ENCODE measurements at places on chromosomes 5 and 9.

DNA sequence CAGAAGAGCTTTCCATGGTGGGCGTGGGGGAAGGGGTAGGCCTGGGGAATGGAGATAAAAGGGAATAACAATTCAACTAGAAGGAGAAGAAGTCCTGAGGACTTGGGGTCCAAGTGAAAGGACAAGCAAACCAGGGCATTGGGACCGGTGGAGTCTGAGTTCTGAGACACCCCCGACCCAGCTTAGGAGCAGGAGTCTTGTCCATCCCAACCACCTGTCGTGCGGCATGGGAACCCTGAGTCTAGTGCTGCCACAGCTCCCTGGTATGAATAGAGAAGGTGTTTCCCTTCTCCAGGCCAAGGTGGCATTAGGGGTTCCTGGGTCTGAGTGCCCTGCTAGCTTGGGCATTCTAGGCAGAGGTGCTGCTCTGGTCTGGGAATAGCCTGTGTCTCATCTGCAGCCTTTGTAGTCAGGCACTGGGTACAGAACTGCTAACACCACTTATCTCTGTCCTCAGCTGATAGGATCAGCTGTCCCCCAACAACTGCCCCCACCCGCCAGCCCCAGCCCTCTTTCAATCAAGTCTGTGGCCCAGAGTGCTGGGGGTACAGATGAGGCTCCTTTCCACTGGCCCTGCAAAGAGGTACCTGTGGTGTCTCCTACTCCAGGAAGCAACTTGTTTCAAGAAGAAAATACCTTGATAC is 9.9 kb downstream of the HNRNPAB start:
- DNase-seq = no peak

DNA sequence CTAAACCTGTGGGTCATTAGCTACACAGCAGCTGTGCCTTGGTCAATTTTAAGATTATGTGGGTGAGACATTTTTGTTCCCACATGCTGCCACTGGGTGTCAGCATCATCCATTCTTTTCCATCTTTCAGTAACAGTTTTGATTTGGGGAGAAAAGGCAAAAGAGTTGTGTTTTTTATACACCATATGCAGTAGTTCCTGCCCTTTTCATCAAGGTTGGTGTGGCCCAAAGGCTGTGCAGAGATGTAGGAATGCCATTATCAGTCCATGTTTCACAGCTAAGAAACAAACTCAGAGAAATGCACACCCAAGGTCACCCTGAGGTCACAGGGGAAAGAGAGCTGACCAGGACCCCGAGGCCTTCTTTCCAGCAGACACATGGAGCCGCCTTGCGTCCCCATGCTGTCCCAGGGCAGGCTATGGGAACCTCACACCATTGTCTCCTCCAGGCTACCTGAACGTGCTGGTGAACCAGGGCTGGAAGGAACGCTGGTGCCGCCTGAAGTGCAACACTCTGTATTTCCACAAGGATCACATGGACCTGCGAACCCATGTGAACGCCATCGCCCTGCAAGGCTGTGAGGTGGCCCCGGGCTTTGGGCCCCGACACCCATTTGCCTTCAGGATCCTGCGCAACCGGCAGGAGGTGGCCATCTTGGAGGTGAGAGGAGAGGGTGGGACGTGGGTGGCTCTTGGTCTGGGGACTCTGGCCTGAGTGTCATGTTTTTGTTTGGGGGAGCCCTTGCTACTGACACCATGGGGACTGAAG is 27.8 kb upstream of the GRPEL2 start:
- DNase-seq = peak; percentile 54

- DNase-seq = no peak
Measured at GRCh38 chr5:9358961-9359685, 186.8 kb downstream of the SEMA5A start.

DNA sequence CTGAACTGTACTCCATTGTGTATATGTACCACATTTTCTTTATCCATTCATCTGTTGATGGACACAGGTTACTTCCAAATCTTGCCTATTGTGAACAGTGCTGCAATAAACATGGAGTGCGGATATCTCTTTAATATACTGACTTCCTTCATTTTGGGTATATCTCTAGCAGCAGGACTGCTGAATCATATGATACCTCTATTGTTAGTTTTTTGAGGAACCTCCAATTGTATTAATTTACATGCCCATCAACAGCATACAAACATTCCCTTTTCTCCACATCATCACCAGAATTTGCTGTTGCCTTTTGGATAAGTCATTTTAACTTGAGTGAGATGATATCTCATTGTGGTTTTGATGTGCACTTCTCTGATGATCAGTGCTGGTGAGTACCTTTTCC is 81.8 kb upstream of the FAM120A start:
- DNase-seq = no peak

DNA sequence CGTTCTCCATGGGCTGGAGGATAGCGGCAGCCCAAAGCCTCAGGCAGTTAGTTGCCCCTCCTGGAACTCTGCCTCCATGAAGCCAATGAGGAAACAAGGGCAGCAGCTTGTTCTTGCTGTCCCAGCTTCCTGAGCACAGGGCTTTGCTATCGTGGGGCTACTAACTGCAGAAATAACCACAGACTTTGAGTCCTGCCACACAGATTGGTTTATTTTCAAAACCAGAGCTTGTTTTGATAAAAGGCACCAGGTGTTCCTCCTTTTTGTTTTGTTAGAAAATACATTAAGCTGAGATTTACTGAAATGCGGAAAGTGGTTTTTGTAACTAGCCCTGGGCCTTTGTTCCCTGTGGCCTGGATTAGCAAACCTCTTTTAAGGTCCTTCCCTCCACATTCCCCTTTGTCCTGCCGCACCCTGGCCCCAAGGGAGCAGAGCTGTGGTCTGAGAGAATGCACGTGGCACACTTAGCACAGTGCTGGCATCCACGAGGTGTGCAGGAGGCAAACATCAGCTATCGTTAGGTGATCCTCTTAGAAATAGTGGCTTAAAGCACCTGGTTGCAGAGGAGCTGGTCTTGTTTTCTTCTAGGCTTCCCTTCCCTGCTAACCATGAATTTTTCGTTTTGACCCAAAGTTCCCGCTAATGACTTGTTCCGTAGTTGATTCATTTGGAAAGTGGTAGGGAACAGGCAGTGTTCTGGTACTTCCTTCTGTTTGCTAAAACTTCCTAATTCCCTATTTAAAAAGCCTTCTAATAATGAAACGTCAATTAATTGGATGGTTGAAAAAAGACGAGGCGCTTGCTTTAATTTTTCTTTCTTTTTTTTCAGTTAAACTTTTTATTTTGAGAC is 21.5 kb downstream of the MVB12B start:
- DNase-seq = no peak

DNA sequence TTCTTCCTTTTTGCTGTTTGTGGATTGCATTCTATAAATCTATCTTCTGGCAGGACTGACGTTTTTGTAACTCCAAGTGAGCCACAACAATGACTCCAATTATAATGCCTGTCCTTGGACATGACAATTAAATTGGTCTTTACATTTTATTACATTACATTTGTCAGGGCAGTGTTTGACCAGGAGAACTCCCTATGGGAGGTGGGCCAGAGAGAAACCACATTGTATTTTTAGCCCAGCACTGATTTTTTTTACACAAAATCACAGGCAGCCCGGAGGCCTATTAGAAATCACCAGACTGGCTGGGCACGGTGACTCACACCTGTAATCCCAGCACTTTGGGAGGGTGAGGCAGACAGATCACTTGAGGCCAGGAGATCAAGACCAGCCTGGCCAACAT is 99.1 kb upstream of the SMC5 start:
- DNase-seq = no peak

Measured in CD4-positive, alpha-beta T cell treated with Interleukin-15 for 4 hours (primary cell).